ENCODE measurements at places on chromosomes 3 and 15. TPM values are rescaled to one million over a fixed set of nuclear protein-coding genes. Genes with fewer than 3 reads are reported as not detected.

DNA sequence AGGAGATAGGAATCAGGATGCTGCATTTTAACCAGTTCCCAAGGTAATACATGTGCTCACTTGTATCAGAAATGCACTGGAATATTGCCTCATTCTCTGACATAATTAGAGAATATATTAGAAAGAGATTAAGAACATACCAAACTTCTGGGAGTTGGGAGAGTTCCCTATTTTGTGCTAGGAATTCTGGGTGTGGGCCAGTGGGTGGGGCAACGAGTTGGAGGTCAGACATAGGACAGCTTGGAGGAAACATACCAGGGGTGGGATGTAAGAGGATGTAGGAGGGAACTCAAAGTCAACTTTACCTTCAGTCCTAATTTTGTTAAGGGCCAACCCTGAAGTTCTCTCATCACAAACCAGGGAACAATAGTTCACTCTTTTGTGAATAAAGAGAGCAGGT is 83.6 kb downstream of the SLC7A14 start:
- H3K27me3 ChIP-seq, result no peaks in the 10 kb centered on the region
- DNase-seq, result no peak
- H3K4me3 ChIP-seq, result no peak overlapping the region
- no peaks in the 10 kb centered on the region for H3K4me1 ChIP-seq
- H3K36me3 ChIP-seq, result no peaks in the 10 kb centered on the region

DNA sequence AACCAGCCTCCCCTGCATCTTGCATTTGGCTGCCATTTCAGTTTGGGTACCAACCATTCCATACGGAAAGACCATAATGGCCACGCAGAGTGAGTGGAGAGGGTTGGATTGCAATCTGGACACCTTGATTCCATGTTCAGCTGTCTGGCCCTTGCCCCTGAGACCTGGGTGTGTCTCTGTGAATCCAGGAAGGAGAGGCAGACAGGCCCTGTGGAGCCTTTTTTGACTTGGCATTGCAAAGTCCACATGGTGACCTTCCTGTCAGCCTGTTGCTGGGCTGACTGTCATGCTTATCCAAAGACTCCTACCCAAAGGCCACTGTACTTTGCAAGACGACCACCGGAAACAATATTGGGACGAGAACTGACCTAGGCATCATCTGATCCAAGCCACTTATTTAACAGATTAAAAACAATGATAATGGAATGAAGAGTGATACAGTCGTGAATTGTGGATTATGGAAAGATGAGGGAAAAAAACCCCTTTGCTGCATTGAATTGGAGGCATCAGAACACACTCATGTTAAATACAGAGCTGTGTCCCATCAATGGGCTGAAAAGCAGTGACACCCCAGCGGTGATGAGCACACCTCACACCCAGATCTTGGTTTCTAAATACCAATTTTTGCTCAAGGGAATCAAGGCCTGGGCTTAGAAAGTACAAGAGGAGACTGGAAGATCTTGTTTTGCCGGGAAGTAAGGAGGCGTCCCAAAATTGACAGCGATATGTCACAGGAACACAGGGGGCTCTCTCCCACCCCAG is 86.0 kb downstream of the LRRK1 start:
- no peak overlapping the region for H3K4me3 ChIP-seq
- H3K4me1 ChIP-seq, result peaks cover 19% of the 10 kb centered on the region
- peaks cover 6% of the 10 kb centered on the region for H3K36me3 ChIP-seq
- no peak for DNase-seq

Gene TMEM266
- total RNA-seq, result 0.21 TPM

DNA sequence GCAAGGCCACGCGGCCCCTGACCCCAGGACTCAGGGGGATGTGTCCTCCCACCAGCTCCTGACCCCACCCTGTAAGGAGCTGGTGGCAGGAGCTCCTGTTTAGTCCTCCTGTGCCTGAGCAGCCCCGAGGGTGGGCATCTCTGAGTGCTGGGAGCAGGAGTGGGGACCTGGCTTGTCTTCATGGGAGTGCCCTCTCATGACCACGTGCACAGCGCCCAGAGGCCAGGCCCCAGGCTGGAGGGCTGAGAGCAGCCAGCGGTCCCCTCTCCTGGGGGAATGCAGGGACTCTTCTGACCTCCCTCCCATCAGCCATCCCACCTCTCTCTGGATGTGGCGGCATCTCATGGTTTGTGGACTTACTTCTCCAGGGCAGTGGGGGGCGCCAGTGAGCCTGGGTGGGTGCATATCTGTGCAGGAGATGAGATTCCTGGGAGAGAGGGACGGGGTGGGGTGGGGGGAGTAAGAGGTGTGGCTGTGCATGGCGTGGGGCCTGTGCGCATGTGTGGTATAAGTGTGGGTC is 205.6 kb downstream of the TBC1D2B start:
- no peaks in the 10 kb centered on the region for H3K4me1 ChIP-seq
- no peak overlapping the region for H3K27ac ChIP-seq
- no peaks in the 10 kb centered on the region for H3K27me3 ChIP-seq

DNA sequence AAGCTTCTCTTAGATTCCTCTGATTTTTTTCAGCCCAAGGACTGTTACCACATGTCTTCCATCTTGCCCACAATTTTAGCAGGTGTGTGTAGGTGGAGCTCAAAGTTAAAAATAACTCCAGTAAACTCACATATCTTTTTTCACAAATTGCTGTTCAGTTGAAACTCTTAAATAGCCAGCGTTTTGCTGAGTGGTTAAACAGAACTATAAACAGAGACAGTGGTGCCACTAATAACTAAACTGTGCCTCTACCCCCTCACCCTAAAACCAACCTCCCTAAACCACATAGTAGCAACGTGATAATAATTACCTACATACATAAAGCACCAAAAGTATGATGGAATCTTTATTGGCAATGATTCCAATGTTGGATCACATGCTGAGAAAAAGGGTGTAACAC is 525.1 kb downstream of the PDCD6IP start:
- no peak for DNase-seq
- H3K27me3 ChIP-seq, result no peaks in the 10 kb centered on the region
- no peaks in the 10 kb centered on the region for H3K36me3 ChIP-seq
- no peak overlapping the region for H3K4me3 ChIP-seq
- H3K4me1 ChIP-seq, result no peaks in the 10 kb centered on the region

DNA sequence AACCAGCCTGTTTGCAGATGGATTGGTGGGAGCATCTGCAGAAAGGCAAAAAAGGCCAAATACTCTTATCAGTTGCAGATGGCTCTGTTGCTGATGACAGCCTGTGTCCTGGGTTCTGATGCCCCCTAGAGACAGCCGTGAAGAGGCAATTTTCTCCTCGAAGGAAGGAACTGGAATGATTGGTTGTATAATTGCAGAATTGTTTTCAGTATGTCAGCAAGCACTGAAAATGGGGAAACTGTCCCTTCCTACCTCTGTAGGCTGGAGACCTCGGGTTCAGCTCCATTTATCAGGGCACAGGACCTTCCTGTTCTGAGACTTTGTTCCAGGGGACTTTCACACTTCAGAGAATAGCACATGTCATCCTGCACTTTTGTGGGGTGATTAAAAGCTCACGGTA is 103.0 kb downstream of the PGPEP1L start:
- H3K4me1 ChIP-seq, result peaks cover 87% of the 10 kb centered on the region
- H3K27ac ChIP-seq, result peak overlapping the region; percentile 96
- DNase-seq, result peak; percentile 76
- H3K27me3 ChIP-seq, result no peaks in the 10 kb centered on the region
